Amniotic stem cell (primary cell): ENCODE measurements at places on chromosomes 4 and X.

DNA sequence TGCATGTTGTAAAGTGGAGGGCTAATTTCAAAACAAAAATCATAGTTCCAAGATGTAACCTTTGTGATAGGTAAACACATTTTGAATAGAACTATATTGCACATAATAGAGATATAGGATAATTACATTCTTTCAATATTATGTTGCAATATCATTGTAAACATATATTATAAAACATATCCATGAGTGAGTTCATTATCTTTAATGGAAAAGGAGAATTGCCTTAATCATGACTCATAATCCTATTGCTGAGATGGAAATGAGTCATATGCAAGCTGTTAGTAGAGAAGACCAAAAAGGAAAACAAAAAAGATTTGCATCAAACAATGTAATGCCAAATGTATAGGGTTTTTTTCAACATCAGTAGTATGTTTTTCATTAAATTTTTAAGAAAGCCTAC lies 73.7 kb upstream of the WDR44 start:
- DNase-seq: no peak

DNA sequence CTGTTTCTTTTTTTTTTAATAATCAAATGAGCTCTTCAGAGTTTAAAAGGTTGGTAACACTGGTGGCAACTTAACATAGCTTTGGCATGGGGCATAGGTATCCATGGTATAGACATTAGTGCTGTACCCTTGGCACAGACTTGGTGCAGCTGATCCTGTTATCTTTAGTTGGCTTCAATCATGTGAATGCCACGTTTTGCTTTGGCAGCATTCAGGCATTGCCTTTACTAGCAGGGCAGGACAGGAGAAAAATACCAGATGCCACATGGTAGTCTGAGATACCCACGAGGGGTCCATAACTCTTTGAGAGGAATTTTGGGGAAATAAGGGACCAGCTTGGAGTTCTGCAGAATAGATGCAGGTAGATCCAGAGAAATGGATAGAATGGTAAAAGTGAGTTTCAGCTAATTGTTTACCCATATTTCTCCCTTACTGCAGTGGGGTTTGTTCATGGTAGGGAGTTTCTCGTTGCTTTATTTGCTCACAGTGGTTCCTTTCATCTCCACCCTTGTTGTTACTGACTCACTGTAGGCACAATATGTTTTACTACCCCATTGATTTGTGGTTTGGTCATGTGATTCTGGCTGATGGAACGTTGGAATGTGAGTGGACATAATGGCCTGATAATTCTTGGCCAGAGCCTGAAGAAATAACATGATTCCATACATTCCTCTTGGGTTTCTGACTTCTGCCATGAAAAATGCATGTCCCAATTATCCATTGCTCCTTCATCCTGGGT lies 342.7 kb downstream of the GLUD2 start:
- DNase-seq: no peak

DNA sequence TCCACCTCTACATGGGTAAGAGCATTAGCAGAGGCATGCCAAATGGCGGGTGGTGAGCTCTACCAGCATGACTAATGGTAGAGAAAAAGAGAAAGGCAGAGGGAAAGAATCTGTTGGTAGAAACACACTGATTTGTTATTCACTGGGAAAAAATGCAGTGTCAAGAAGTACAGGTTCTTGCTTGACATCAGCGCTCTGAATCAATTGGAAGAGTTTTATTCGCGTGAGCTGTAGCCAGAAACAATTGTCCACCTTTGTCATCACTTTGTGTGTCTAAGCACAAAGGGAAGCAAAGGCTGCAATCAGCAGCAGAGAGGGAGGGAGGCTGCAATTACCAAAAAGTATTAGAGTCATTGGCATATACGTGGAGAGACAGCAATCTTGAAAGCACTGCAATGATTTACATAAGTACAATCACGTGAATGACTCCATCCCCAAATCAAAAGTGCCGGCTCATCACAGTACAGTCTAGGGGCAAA lies 67.7 kb upstream of the HS3ST1 start:
- DNase-seq: no peak

DNA sequence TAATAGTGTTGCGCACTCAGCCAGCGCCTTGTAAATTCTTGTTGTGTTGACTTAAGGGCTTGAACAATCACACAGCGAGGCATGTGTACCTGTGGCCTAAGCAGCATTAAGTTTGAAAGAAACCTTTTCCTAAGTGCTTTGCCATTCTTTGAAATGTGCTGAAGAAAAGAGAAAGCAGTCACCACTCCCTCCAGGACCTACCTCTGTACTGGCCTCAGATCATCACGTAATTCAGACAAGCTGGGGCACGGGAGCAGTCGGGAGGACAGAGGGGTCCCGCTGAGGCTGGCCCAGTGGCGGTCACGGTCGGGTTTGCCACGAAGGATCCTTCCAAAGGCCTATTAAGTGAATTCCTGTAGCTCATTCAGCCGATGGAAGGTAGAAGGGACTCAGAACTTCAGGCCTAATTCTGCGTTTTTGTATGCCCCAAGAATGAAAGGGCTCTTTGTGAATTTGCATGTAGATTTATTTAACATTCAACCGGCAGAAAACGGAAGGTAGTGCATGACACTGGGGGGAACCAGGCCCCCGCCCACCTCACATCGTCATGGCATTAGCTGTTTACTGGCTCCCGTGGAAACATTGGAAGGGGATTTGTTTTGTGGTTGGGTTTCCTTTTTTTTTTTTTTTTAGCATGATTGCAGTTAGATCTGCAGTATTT lies 106.3 kb downstream of the TRAPPC11 start:
- DNase-seq: no peak

DNA sequence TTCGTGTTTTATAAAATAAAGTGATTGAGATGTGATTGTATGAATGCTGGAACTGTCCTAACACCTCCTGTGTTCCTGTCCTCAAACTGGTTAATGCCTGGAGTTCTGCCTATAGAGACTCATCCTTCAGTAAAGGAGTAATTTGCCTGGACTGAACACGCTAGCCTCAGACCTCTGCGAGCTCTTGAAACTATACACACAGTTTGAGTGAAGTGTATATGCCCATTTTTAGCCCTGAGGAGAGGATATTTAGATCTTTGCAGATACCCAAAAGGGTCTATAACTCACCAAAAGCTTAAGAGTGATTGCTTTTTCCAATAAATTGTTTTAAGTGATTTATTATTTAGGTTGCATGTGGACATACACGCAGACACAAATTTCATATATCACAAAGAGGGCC lies 29.9 kb upstream of the STIM2 start:
- DNase-seq: no peak

DNA sequence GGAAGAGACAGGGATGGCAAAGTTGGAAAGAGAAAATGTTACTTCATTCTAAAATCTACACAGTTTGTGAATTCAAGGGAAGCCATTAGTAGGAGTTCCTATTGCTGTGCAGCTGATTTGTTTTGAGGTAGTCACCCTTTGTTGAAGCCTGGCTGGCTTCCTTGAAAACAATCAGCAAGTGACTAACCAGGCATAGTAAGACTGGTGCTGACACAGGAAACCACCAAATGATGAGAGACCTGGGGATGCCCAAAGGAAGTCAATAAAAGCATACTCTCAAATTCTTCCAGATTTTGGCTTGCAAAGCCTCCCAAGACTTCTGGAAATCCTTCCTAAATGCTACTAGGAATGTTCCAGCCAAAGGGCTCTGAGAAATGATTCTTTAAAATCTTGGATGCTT lies 23.9 kb upstream of the PRDM8 start:
- DNase-seq: no peak

DNA sequence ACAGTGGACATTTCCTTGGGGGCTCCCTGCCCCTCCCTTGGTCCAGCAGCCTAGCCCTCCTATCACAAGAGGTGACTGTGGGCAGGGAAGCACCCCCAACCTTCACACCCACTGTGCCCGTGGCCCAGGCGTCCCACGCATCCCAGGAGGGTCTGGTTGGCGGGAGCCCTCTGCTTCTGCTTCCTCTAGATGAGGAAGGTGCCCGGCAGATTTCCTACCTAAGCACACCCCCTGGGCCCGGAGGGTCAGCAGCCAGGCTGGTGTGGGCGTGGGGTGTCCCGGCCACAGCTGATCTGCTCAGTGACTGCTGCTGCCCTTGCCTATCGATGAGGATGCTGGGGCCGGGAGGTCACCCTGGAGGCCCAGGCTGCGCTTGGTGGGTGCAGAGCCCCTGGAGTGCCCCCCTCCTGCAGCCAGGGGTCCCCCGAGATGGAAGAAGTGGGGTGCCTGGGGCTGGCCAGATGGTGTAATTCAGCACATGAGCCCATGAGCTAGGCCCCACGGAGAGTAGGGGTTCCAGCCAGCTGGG lies 12.2 kb downstream of the SH3BP2 start:
- DNase-seq: no peak

- DNase-seq: no peak
These were observed 179.4 kb downstream of the RBM46 start for GRCh38 chr4:154960476-154960875.

GRCh38 chrX:24245202-24245601 lies 68.7 kb downstream of the SUPT20HL2 start:
- peak; percentile 15 for DNase-seq
